ENCODE measurements at places on chromosomes 1 and 21.

GRCh38 chr1:94980582-94981574, 54.0 kb upstream of the CNN3 start:
- no peak for DNase-seq

GRCh38 chr1:210910020-210910575, 223.8 kb downstream of the KCNH1 start:
- DNase-seq = peak; percentile 5

DNA sequence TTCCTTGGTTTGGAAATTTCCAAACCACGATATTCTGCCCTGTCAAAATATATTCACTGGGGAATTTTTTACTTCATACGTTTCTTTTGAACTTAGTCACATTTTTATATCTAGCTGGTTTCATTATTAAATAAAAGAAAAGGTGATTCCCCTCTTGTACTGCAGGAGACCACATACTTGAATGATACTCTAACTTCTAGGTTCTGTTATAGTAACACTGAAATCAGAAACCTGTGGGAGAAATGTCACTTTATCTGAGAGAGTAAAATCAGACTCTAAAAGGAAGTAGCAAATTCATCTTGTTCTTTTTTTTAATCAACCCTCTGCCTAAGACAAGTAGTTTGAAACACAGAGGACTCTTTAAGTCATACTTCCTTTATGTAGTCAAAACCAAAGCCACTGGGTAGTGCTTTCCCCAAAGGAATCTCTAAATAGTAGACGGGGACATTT, 34.4 kb downstream of the MRPL39 start:
- no peak for DNase-seq

- DNase-seq = no peak
Measured at GRCh38 chr1:230832476-230832875, 35.8 kb downstream of the C1orf198 start.

GRCh38 chr1:27342778-27343638, 1.2 kb downstream of the SYTL1 start:
- DNase-seq = no peak

- no peak for DNase-seq
Measured at GRCh38 chr1:174785510-174785909, 214.2 kb upstream of the CACYBP start.

DNA sequence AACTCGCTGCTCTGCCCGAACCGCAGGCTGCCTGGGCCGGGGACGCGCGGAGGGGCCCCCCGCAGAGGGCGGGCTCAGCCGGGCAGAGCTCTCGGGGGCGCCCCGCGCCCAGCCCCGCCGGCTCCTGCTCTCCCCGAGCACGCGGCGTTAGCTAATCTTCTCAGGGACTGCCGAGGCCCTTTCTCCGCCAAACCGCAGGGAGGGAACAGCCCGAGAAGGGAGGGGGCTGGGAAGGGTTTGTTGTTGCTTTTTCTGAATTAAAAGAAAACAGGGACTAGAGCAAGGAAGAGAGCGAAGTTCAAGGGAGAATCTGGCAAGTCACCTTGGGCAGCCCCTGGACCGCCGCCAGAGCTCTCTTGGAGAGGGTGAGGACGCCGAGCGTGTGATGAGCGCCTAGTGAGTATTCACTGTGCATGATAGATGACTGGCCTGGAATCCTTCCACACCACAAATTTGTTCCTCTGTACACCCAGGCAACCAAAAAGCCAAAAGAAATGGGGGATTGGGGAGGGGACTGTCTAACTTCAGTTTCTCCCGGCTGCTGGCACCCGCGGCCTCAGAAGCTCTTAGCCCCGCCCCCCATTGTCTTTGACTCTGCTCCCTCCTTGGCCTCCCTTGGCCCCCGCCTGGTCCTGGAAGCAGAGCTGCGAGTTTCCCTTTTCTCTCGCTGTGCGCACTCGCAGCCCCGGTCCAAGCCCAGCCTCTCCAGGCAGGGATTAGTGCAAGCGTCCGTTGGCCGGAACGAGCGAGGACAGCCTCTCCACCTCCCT, 19.7 kb upstream of the LMX1A start:
- DNase-seq = peak; percentile 88

GRCh38 chr21:36209626-36210171, 53.1 kb downstream of the DOP1B start:
- no peak for DNase-seq

DNA sequence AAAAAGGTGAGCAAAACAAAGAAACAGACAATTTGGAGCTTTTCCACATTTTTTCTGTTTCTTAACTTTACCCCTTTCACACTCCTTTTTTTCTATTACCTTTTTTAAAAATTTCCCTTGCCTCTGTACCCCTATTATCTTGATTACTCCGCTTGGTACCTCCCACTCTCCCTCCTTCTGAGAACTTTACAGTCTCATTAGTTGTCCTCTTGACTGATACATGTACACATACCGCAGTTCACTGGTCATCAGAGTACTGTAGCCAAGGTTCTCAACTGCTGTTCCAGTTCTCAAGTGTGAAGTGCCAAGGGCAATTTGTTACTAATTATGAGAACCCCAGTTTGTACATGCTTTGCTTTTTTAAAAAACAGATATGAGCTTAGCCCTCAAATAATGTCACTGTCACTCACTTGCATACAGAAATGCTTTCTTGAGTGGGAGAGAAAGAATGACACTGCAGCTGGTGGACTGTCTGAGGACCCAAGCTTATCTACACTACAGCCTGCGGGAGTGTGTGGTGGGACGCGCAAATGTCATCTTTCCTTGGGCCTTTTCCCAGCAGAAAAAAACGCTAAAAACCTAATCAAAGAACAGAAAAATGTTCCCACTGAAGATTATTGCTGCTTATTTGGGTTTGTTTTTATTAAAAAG, 160.8 kb downstream of the DISP1 start:
- no peak for DNase-seq

GRCh38 chr21:14712121-14712715, 166.1 kb upstream of the SAMSN1 start:
- DNase-seq = no peak

- DNase-seq = no peak
Measured at GRCh38 chr1:67619080-67619479, 65.9 kb upstream of the GADD45A start.

GRCh38 chr1:92752719-92753118, 32.2 kb downstream of the EVI5 start:
- no peak for DNase-seq

GRCh38 chr1:7583291-7584096, 187.6 kb upstream of the VAMP3 start:
- DNase-seq = no peak

DNA sequence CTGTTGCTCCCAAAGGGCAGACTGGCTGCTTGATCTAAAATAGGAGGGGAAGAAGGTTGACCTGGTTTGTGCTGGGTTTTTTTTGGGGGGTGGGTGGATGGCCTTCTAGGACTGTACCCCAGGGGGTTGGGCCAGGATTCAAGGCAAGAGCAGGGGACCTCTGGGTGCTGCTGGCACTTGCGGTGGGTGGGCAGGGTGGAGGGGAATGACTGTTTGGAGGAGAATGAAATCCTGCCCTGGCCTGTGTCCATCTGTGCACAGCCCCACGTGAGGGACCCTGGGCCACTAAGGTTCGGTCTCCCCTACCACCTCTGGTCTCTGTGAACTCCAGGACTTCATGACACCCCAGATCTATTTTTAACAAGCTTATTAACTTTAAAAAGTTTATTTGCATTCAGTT, 414.2 kb downstream of the PTPRU start:
- no peak for DNase-seq

DNA sequence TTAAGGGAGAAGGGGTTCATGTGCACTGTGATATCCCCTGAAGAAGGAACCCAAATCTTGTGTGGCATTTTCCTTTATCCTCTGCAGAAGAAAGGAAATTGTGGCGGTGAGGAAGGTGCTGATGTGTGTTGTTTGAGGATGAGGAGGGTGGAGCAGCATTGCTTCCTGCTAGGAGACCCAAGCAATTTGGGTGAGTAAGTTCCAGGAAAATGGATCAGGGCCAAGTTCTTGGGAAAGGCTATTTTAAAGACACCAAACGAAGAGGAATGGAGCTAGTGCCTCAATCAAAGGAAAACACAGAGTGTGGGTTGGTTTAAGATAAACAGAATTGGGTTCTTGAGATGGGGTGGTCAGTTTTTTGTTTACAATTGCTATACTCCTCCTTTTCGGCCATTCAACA, 86.7 kb upstream of the MARK1 start:
- DNase-seq = no peak

DNA sequence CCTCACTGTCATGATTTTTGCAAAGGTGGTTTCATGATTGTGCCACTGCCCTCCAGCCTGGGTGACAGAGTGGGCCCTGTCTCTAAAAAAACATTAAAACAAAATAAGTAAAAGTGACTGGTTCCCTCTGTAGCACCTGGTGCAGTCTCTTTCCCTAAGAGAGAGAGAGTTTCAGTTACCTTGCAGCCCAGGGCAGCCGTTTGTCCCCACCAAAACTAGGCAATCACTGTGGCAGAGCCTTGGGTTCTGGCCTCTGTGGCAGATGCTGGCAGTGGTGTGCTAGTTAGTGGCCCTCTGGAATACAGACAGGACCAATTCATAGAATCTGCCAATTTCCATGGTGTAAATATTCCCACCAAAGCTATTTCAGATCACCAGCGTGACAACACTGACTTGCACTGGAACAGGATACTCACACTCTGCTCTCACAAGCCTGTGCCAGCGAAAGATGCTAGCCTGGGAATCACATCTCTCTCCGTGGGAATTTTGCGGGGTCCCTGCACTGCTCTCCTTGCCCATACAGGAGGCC, 108.7 kb downstream of the TLR5 start:
- DNase-seq = no peak

DNA sequence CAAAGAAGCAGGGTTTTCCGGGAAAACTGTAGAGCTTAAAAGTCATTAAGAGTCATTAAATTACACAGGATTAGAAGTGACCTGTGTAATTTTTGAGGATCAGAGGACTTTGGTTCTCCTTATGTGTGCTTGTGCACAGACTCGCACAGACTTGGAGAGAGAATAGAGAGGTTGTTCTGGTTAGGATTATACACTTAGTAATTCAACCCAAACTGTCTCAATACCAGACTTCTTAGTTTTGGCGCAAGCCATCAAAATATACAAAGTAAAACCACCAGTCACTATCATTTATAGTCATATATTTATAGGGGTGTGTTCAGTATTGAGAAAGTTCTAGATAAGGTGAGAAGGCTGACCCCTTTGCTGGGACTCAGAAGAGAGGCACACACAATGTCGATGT, 112.3 kb downstream of the HLX start:
- DNase-seq = no peak

- DNase-seq = no peak
Measured at GRCh38 chr1:92879316-92879968, 47.6 kb downstream of the RPL5 start.

GRCh38 chr1:2906085-2906484, 104.6 kb upstream of the TTC34 start:
- DNase-seq = no peak

- DNase-seq = no peak
Measured at GRCh38 chr1:218588540-218589172, 243.5 kb downstream of the TGFB2 start.

DNA sequence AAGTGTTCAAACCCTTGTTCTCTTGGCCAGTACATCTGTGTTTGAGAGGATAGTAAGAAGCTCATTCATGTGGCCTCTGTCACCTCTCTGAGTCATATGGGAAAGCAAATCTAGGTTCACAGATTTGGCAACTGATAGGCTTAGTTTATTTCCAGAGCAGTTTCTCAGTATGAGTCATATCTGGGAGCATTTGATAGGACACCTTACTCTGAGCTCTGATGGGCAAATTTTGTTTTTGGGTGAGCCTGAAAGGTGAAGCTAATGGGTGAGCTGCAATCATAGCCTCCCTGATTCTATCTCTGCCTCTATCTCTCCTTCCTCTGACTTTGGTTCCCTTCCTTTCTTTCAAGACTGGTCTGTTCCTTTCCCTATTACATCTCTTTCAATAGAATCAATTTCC, 134.4 kb downstream of the S1PR1 start:
- DNase-seq = no peak

- DNase-seq = no peak
Measured at GRCh38 chr1:160834945-160835565, 27.6 kb downstream of the CD244 start.

DNA sequence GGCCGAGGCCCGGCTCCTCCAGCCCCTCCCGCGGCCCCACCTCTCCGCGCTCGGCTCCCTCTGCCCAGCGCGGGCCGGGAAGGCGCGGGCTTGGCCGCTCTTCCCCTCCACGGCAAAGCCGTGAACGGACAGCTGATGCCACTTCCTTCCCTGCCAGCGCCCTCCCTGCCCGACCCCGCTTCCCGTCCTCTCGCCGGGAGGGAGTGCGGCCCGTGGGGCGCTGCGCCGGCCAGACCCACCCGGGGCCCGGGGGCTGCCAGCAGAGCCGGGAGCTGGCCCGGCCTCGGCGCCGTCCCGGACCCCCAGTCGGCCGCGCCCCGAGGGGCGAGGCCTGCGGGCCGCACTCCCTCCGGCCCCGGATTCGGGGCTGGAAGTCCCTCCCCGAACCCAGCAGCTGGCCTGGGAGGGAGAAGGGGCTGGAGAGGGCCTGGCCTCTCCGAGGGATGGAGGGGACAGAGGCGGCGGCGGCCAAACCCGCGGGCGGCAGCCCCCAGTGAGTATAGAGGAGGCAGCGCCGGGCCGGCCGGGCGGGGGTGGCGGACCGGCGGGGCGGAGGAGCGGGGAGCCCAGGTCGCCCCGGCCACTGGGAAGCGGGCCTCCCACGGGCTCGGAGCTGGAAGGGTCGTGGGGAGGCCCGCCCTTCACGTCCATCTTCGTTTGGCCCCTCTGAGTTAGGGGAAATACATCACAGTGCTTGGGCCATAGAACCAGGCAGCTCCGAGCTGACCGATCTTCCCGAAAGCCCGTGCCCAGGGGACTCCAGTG, at the start of gene KIAA1614:
Gene KIAA1614, plus strand, starts transcription at position 97 of the 765 bp plus-strand sequence. Its CDS starts 347 bp downstream, at position 444.
- DNase-seq = no peak

GRCh38 chr1:2945821-2946231, 75.4 kb upstream of the ACTRT2 start:
- no peak for DNase-seq

DNA sequence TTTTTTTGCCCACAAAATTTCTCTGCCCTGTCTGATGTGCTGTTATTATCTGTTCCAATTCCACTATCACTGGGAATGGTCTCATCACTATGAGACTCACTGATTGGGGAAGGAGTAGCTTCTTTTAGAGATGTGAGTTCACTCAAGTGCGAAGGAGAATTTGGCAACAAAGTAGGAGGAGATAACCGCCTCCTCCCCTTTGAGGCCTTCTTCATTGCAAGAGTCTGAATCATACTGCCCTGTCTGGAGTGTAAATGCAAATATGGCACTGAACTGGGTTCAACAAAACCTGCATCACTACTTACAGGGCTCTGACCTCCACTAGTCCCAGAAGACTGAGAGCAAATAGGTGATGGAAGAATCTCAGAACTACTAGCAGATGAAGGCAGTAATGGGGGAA, 83.4 kb downstream of the ASH1L start:
- no peak for DNase-seq

- DNase-seq = no peak
Measured at GRCh38 chr1:12572522-12572921, 45.5 kb downstream of the DHRS3 start.

- no peak for DNase-seq
Measured at GRCh38 chr21:23524685-23525084, 2082.6 kb downstream of the MRPL39 start.

GRCh38 chr1:109256085-109256484, 6.7 kb downstream of the CELSR2 start:
- DNase-seq = no peak

GRCh38 chr1:191609305-191609704, 549.0 kb upstream of the RGS18 start:
- DNase-seq = no peak
